Heart left ventricle (tissue), 16 donors: ENCODE measurements at places on chromosomes 5 and 9.

DNA sequence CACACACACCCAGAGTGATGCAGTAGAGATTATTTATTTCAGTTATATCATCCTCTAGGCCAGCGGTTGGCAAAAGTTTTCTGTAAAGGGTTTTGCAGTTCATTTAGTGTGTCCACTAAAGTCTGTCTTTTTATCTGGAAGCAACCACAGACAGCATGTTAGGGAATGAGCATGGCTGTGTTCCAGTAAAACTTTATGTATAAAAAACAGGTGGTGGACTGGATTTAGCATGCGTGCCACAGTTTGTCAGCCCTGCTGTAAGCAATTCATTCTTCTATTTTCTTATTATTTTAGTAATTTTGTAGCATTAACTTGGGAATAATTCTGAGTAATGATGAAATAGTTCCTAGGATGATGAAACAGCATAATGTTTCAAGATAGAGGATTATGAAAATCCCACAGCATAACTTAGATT is 51.7 kb downstream of the CCNH start:
- DNase-seq = no peak

GRCh38 chr5:96506376-96506775 is 73.3 kb upstream of the PCSK1 start:
- DNase-seq = no peak

DNA sequence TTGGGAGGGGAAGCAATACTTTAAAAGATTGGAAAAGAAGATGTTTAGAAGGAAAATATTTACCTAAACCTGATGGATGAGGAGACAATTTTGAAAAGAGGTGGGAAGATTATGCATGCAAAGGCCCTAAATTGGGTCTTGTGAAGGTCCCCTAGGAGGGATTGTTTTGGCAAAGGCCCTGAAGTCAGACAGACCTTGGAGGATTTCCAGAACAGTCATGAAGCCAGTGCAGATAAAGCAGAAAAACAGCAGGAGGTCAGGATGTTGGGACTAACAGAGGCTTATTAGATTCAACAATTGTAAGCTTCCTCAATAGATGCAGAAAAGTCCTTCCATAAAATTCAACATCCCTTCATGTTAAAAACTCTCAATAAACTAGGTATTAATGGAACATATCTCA is 361.0 kb upstream of the CDH6 start:
- peak; percentile 23 for DNase-seq

DNA sequence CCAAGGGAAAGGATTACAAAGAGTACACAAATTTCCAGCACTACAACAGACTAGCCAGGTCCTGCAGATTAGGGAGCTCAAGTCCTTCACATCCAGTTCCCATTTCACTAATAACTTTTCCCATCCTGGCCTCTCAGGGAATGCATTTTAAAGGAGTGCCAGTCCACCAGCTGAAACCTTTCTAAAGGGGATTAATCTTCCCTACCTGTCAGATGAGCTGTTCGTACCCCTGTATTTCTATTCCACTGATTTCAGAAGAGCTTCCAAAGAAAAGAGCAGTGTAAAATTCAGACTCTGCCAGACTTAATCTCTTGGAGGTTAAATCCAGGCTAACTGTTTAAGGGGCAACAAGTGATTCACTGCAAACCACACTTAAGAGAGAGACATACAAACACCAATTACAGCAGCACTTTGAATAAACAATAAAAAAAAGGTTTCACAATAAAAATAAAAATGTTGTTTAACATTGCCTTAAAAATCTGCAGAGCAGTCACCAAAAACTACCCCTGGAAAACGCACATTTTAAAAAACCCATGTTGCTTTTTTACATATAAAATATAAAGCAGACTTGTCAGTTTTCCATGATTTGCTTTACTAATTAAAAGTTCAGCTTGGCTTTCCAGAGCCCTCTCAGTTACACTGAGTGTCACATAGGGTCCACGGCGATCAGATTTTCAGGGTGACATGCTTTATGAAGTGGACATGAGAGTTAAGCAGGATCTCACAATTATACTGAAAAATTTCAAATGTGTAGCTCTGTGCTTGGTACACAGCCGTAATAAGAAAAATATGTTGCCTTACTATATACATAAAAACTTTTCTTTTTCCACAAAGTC is 3.2 kb downstream of the ROR2 start:
- no peak for DNase-seq

DNA sequence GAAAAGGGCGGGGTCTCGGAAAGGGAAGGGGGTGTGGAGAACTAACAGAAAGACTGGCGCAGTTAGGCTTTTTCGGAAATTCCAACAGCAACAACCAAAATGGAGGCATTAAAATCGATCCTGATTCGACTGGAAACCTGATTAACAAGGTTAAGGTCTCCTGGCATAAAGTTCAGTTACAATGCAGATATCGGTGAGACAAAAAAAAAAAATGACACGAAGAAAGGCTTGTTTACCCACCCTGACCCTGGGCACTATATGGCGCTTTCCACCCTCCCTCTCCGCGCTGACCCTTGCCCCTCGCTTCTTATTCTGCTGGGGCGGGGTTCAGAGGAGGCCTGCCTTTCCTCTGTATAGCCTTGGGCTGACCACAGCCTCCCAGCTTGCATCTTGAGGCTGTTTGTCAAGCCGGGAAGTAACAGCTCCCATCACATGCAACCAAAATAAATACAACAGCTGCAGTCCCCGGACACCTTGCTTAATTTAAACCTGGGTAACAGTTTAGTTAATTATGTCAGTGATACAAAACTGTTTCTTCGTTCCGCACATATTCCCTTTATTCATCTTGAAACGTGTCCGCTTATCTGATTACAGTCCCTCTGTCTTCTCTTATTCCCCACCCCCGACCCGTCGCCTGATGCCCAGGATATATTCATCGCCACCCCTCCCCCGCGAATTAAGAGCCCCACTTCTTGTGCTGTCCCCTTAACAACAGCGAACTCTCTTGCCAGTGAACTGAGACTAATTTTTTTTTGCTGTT is 795 bp upstream of the PJA2 start:
- DNase-seq = peak; percentile 87

DNA sequence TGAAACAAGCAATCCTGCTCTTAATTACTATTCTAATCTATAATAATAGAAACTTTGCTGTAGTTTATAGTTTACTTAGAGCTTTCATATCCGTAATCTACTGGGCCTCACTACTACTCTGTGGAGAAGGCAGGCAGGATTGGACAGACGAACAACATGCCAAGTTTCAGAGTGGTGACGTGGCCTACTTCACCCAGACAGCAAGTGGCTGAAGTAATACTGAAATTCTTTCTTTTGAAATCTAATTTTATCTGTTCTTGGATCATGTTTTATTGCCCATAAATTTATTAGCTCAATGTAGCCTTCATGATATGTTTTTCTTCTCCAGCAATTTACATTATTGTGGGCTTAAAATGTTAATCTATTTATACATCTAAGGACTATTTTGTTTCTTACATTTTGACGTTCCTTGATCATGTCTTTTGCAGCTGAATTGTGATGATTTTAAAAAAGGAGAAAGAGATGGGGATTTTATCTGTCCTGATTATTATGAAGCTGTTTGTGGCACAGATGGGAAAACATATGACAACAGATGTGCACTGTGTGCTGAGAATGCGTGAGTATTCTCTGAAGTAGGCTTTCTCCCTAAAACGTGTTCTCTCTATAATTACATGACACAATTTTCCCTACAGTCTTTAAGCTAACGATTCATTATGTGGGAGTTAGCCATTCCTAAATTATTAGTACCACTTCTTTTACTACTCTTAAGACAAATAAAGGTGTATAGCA is 22.4 kb downstream of the SPINK5 start:
- DNase-seq = peak; percentile 23

DNA sequence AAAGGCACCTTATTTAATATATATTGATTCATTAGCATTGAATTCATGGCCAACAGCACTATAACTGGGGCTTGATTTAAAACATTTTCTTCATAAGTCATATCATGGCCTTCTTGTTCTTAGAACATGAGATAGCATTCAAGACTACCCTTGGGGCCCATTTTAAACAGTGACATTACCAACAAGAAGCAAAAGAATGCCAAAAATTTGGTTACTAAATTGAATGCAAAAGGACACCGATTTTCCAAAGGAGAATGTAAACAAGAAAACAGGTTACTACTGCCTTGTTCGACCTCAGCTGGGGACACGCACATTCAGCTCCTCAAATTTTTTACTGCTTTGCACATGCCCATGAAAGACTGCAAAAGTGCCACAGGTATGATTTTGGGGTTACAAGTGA is 219.4 kb upstream of the TLE4 start:
- no peak for DNase-seq

- DNase-seq = no peak
These were observed 846 bp upstream of the TRAF1 start for GRCh38 chr9:120927269-120928014.

GRCh38 chr5:27308153-27308552 is 269.8 kb upstream of the CDH9 start:
- no peak for DNase-seq

DNA sequence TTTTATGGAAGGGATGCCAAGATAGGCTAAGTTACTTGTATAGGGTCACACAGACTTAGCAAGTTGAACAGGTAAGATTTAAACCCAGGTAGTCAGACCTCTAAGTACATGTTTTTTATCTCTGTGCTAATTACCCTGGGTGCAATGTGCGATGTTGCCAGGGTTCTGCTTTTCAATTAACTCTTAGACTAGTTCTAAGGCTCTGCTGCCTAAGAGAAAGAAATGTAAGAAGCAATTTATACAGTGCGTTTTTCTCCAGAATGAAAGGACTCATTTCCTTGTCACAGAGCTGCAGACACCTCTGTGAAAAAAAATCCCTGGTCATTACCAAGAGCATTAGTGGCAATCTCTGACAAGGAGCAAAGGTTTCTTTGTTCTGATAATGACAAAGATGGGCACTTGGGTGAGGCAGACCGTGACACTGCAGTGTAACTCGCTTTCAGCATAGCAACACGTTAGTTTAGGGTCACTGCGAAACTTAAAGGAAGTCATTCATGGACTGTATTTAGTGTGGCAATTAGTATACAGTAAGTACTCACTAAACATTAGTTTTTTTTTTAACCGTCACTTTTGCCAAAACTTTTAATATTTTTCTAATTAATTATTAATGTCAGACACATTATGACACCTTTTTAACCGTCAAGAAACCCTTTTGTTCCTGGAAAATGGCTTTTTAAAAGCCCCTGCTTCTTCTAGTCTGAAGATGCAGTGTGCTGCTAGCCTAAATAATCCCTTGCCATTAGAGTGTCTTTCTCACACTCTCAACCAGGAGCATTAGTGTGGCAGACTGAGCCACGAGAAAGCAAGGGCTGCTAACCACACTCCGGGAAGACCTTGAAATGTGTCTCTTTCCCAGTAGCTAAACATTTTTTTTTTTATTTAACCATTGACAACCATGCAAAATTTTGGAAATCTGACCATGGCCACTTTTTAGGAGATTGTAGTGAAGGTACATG is 520.0 kb upstream of the C9orf72 start:
- no peak for DNase-seq

GRCh38 chr9:134987376-134987775 is 69.7 kb upstream of the FCN1 start:
- DNase-seq = no peak

DNA sequence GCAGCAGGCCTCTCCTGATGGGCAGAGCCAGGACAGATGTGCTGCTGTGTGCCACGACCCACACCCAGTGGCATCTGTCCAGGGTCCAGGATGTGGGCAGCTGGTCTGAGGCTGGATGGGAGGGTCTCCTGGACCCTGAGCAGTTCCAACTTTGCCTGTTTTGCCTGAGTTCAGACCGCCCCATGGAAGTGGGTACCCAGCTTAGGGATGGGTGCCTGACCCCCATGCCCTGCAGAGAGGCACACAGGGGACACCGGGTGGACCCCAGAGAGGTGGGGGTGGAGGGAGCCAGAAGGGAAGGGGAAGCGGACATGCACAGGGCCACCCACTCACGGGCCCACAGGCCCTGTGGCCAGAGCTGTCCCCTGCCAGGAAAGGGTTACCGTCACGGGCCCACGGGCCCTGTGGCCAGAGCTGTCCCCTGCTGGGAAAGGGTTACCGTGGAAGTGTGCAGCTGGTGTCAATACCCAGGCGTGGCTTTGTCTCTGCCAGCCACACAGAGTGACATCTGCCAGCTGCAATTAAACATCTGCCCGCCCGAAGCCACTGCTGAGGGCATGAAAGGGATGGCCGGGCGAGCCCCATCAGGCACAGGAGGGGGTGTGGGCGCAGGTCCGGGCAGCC is 50.0 kb downstream of the NACC2 start:
- no peak for DNase-seq

- no peak for DNase-seq
These were observed 38.3 kb downstream of the RFK start for GRCh38 chr9:76355886-76356285.

GRCh38 chr5:152331718-152332117 is 73.4 kb downstream of the NMUR2 start:
- no peak for DNase-seq

- DNase-seq = peak; percentile 40
These were observed 188.7 kb downstream of the HSPA4 start for GRCh38 chr5:133240425-133241091.

- DNase-seq = no peak
These were observed 216.8 kb upstream of the RPS23 start for GRCh38 chr5:82494942-82495341.
